ENCODE measurements at places on chromosomes 11 and 22.

- no peak for DNase-seq
Measured at GRCh38 chr11:75745807-75746206, 22.8 kb upstream of the DGAT2 start.

- no peak for DNase-seq
Measured at GRCh38 chr11:120827820-120828219, 196.1 kb upstream of the TBCEL start.

- no peak for DNase-seq
Measured at GRCh38 chr11:8749202-8749601, 66.6 kb downstream of the RPL27A start.

DNA sequence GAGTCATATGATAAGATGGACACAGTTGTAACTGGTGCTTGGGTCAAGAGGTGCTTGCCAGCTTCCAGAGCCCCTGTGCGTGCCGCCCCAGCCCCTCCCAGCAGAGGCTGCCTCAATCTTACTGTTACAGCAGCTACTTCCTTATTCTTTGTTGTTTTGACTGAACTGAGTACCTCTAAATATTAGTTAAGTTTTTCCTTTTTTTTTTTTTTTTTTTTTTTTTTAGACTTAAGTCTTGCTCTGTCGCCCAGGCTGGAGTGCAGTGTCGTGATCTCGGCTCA lies 8.8 kb downstream of the ZBED4 start:
- no peak for DNase-seq

DNA sequence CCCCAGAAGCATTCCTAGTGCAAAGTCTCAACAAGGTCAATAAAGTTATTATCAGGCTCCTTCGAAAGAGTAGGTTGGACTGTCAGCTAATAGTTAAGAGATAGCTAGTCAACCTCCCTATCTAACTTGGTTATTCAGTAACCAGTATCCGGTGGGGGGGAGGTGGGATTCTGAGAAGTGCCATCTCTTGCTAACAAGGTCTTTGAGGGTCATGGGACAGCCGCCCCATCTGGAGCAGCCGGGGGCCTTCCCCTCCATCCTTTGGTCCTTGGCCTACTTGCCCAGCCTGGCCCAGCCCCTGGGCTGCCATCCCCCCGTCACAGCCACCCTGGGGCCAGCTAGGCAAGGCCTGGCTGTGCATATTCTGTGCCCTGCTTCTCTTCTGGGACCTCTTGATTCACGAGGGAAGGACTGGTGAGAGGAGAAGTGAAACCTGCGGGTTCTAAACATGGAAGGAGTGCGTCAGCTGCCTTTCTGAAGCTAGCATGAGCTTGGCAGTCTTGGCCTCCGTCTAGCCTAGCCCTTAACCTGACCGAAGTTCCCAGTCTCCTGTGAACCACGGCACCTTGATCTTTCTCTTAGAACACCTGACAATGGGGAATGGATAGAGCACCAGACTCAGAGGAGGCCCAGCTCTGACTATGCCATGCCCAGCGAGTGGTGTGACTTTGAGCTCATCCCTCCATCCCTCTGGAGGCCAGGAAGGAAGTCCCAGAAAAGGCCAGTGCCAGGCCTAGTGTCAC lies 9.3 kb downstream of the SLC37A2 start:
- peak; percentile 9 for DNase-seq

- DNase-seq = no peak
Measured at GRCh38 chr11:110230377-110230776, 66.0 kb downstream of the RDX start.

GRCh38 chr22:24465566-24465965 lies 29.6 kb upstream of the UPB1 start:
- DNase-seq = no peak

GRCh38 chr11:3841426-3842350 lies 929 bp upstream of the RHOG start:
- DNase-seq = peak; percentile 94

- DNase-seq = no peak
Measured at GRCh38 chr11:67281552-67282150, 7.5 kb upstream of the ANKRD13D start.

DNA sequence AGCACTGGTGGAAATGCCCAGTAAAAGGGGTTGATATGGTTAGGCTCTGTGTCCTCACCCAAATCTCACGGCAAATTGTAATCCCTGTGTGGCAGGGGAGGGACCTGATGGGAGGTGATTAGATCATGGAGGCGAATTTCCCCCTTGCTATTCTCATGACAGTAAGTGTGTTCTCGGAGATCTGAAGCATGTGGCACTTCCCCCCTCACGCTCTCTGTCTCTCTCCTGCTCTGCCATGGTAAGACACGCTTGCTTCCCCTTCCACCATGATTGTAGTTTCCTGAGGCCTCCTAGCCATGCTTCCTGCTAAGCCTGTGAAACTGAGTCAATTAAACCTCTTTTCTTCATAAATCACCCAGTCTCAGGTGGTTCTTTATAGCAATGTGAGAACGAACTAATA lies 37.4 kb downstream of the PACSIN2 start:
- DNase-seq = no peak

- no peak for DNase-seq
Measured at GRCh38 chr11:47611348-47611794, 17.2 kb upstream of the C1QTNF4 start.

- DNase-seq = no peak
Measured at GRCh38 chr11:97739932-97740800, 1280.6 kb upstream of the CNTN5 start.

DNA sequence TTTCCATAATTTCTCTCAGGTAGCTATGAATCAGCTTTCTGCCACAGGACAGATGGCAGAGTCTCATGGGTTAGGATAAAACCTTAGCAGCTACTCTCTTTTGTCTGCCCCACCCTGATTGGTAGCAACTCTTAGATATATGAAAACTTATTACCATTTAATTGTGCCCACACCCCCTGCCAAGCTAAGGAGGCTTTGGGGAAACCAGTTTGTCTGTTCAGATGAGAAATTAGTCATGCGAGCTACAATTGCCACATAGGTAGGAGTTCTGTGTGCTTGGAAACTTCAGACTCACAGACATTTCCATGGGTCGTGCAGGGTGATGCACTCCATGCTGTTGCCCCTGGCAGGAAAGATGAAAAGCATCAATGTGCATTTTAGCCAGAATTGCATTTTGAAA lies 39.9 kb downstream of the CD44 start:
- DNase-seq = no peak

DNA sequence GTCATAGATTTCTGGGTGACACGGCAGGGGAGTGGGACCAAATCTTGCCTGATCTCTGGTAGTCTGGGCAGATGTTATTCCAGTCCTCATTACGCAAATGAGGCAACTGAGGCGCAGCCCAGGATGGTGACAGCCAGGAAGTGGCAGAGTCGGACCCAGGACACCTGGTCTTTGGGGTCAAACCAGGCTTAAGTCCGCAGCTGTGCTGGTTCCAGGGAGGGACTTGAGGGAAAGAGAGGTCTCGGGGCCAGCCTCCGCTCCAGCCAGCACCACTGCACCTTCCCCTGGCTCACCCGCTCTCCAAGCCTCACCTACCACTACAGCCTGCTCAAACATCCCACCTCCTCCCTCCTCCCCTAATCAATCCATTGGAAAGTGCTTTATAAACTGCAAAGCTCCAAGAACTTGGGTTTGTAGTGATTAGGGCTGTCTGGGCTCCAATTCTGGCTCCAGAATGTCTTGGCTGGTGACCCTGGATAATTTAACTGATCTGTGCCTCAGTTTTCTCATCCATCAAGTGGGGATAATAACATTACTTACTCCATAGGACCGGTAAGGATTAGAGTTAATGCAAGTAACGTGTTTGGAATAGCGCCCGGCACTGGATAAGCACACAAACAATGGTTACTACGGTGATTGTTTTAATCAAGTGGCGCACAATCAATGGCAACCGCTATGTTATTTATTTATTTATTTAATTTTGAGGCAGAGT lies 526 bp upstream of the PNPLA5 start:
- no peak for DNase-seq

GRCh38 chr11:13834463-13834862 lies 128.1 kb upstream of the SPON1 start:
- DNase-seq = no peak

GRCh38 chr11:100825626-100826025 lies 138.5 kb downstream of the ARHGAP42 start:
- no peak for DNase-seq

GRCh38 chr22:42966497-42966896 lies 48.5 kb downstream of the PACSIN2 start:
- no peak for DNase-seq

- DNase-seq = no peak
Measured at GRCh38 chr11:104191124-104191523, 27.2 kb upstream of the PDGFD start.

- no peak for DNase-seq
Measured at GRCh38 chr22:20618488-20618887, 111.1 kb downstream of the MED15 start.

DNA sequence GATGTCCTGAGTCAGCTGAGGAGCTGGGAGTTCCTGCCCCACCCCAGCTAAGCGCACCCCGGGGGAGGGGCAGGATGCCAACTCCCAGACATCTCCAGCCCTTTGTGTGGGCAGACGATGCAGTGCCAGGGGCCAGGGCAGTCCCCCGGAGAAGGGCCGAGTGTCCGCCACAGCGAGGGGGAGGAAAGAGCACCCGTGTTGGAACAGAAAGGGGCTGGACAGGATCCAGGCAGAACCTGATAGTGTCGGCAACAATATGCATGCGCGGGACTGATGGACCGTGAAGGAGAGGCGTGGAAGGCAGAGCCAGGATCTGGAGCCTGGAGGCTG lies 1434.7 kb downstream of the BRD1 start:
- no peak for DNase-seq

DNA sequence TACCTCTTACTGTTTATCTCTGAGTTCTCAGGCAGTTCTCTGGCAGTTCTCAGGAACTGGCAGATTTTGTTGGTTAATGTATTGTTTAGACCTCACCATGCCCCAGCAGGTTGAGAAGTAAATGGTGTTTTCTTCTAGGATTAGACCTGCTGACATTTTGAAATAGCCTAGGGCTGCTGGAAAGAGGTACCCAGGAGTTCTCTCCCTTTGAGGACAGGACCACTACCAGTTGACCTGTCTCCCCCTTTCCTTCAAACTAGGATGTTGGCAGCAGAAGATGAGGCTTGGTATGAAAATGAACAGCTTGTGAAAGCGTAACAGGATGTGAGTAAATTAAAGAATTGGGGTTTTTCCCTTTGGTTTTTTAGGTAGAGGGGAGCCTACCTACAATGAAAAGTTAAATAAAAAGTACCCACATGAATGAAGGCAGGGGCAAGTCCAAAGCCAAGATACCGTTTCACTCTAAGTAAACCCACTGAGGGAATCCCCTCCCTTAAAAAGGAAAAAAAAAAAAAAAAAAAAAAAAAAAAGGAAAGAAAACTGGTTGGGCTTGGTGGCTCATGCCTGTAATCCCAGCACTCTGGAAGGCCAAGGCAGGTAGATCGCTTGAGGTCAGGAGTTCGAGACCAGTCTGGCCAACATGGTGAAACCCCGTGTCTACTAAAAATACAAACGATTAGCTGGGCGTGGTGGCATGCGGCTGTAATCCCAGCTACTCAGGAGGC lies 96.2 kb downstream of the PDHX start:
- DNase-seq = peak; percentile 74

DNA sequence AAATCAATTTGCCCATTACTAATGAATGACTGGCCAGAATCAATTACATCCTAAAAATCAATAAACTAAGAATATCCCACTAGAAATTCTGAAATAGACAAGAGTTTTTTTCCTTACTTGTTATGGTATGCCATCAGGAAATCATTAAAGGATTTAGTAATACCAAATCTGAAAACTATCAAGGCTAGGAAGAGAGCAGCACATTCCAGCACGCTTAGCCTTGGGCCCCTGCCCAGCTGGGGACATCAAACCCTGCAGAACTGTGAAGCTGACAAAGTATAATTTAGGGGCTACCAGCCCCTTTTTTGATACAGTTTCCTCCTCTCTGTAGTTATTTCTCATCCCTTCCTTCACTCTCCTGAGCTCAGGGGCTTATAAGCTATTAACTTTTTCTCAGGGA lies 247.8 kb upstream of the ZC3H12C start:
- no peak for DNase-seq

GRCh38 chr22:28123989-28124766 lies 205.1 kb upstream of the PITPNB start:
- DNase-seq = no peak

DNA sequence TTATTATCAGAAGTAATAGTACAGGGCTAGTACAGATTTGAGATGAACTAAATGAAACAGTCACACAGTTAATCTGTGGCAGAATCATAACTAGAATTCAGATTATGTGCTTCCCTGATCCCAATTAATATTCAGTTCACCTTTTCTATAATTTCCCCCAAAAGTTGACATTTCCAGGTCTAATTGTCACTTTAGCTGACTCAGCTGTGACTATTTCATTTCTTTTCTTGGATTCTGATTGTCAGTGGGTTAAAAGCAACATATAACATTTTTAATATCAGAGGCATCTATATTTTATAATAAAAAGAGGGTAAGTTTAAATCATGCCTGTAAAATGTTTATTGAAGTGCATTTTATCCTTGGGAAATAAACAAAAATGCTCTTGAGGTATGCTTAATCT lies 28.8 kb upstream of the SOX6 start:
- no peak for DNase-seq

- DNase-seq = no peak
Measured at GRCh38 chr11:129951201-129951865, 51.3 kb downstream of the PRDM10 start.

GRCh38 chr11:115504276-115505158 lies at the start of gene CADM1:
CADM1 (minus strand) TSS chr11:115504415.
- DNase-seq = peak; percentile 89

GRCh38 chr22:23574371-23574811 lies 5.7 kb downstream of the IGLL1 start:
- DNase-seq = no peak

- DNase-seq = no peak
Measured at GRCh38 chr11:29679996-29680395, 336.8 kb downstream of the KCNA4 start.

- no peak for DNase-seq
Measured at GRCh38 chr11:19771463-19771862, 58.8 kb downstream of the NAV2 start.

- DNase-seq = peak; percentile 44
Measured at GRCh38 chr11:46118702-46119351, 2.4 kb downstream of the PHF21A start.

DNA sequence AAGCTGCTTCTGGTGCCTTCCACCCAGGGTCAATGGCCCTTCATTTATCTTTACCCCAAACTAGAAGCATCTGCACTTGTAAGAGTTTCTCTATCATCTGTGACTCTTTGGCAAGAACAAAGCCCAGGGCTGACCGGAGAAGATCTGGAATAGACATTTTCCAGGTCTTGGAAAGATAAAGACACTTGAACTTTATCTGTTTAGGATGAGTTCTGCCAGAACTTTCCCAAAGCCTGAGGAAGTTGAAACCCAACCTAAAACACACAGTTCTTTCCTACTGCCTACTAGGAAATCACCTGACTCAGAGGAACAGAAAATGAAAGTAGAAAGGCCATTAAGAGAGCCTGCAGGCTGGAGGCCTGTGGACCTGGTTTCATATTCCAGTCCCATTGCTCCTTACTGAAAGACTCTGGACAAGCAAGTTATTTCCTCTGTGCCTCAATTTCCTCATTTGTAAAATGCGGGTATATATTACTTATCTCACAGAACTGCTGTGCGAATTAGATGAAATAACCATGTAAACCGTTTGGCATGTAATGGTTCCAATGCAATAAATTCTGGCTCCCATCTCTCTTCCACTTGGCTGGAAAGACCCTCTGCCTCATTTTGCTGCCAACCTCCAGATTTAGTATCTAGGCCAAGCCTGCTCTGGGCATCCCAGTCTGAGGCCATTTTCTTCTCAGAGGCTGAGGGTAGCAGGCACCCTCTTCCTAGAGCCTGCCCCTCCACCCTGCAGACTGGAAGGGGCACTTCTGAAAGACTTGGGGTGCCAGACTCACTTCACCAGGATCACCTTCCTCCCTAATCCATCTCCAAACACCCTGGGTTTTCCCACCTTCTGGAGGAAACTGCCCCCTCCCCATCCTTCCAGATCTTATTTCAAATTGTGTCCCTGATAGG lies 1.2 kb downstream of the UBE2L6 start:
- peak; percentile 93 for DNase-seq

Measured in CD4-positive, alpha-beta T cell treated with Interferon alpha-2 for 1 hour (primary cell).